ENCODE measurements at places on chromosomes 2 and 18.

DNA sequence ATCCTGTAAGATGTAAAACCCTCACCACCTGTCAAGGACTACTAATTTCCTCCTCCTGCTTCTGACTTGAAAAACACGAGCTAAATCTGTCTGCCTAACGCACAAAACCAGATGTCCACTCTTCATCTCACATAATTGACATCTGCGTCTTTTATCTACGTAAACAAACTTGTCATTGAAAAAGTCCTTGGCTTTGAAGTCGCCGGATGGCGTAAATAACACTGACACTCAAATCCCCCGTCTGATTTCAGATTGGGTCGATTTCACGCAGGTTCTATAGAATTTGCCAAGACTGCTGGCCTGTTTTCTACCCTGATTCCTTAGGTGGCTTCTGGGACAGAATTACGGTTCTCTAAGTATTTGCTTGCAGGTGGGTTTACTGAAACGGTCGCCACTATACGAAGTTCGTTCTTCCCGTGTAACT, 539 bp upstream of the MOB4 start:
- no peak for DNase-seq

GRCh38 chr2:71781695-71782228, 328.4 kb downstream of the DYSF start:
- DNase-seq: no peak

- DNase-seq: no peak
These were observed 607.5 kb upstream of the REG3G start for GRCh38 chr2:78418021-78418420.

DNA sequence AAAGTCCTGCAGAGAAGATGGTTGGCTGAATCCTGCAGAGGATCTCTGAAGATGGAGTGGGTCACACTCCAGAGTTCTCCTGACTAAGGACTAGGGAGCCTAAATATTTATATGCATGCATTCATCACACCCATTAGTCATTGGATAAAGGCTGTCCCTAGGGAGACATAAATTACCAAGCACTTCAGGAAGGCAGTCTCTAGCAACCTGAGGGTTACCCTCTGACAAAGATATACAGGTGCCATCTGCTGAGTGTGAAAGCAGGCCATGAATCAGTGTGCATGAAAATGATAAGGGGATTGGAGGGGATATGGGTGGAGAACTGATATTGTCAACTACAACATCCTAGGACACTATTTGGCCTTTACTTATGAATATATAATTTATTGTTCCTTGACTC, 294.8 kb upstream of the DDX18 start:
- DNase-seq: no peak

DNA sequence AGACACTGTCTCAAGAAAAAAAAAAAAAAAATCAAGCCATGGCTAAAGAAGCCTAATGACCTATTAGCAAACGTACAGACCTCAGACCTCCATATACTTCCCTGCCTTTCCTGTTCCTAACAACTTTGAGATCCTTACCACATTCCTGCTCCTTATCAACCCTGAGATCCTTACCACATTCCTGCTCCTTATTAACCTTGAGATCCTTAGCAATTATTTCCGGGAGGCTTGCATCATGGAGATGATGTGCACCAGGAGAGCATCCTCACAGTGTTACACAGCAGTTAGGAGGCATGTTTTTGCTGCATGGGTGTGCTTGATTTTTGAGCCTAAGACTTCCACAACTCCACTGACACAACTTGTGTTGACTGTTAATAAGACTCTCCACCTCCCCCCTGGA, 54.6 kb upstream of the RASGRP3 start:
- DNase-seq: no peak

DNA sequence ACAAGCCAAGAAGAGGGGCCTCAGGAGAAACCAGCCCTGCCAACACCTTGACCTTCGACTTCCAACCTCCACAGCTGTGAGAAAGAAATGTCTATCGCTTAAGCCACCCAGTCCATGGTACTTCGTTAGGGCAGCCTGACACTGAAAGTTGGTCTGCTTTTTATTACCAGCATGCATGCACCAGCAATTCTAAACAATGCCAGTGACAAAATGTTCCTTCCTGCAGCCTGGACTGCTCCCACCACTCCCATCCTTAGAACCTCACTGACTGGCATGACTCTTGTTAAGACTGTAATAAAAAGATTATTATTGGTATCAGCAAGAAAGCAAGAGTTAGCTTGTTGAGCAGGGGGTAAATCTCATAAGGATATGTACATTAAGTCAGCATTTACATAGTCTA, 33.6 kb downstream of the TMEM177 start:
- DNase-seq: no peak

- DNase-seq: no peak
These were observed 13.5 kb upstream of the NTSR2 start for GRCh38 chr2:11683476-11683875.

DNA sequence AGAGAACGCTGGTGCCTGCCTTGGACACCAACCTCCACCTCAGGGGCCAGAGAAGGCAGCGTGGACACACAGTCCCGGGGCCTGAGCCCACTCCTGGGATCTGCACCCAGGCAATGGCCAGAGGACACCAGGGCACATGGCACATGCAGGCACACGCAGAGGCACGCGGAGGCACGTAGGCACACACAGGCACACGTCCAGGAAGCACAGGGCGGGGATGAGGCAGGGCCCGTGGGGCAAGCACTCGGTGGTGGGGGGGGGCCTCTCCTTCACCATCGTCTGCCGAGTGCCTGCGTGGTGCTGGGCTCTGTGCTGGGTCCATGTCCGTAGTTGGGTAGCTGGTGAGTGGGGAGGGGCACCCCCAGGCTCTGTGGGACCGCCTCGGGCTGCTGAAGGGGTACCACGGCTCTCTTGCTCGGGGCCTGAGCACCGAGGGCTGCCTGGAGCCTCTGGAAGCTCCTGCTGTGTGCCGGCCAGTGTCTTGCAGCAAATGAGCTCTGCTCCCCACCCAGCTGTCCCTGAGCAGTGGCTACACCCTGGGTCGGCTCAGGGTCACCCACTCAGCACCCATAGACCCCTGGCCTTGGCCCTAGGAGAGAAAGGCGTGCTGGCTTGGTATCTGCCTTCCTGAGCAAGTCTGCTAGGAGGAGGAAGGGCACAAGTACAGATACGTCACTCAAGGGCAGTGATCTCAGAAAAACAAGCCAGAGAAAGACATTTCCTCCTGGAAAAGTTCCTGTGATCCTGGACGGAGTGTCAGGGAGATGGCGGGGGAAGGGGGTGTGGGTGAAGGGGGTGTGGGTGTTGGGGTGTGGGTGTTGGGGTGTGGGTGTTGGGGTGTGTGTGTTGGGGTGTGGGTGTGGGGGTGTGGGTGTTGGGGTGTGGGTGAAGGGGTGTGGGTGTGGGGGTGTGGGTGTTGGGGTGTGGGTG, 26.4 kb downstream of the RTP5 start:
- no peak for DNase-seq

- DNase-seq: no peak
These were observed 43.7 kb upstream of the RIT2 start for GRCh38 chr18:43159086-43159770.

- DNase-seq: no peak
These were observed 220.8 kb downstream of the CDH2 start for GRCh38 chr18:27956001-27956640.

- no peak for DNase-seq
These were observed 57.6 kb upstream of the KLHL29 start for GRCh38 chr2:23327416-23327815.

DNA sequence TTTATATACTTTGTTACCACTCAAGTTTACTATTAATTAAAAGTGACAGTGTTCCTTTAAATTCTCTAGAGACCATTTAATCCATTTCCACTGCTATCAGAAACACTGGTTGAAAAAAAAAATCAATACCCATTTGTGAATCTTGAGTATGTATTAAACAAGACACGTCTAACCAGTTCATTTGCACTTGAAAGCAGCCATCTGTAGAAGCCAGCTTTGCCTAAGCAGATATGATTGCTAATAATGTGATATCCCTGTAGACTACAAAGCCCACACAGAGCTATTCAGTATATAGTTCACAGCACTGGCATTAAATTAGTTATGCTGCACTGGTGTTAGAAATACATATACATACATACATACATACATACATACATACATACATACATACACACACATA, 111.8 kb upstream of the SP3 start:
- DNase-seq: peak; percentile 18

DNA sequence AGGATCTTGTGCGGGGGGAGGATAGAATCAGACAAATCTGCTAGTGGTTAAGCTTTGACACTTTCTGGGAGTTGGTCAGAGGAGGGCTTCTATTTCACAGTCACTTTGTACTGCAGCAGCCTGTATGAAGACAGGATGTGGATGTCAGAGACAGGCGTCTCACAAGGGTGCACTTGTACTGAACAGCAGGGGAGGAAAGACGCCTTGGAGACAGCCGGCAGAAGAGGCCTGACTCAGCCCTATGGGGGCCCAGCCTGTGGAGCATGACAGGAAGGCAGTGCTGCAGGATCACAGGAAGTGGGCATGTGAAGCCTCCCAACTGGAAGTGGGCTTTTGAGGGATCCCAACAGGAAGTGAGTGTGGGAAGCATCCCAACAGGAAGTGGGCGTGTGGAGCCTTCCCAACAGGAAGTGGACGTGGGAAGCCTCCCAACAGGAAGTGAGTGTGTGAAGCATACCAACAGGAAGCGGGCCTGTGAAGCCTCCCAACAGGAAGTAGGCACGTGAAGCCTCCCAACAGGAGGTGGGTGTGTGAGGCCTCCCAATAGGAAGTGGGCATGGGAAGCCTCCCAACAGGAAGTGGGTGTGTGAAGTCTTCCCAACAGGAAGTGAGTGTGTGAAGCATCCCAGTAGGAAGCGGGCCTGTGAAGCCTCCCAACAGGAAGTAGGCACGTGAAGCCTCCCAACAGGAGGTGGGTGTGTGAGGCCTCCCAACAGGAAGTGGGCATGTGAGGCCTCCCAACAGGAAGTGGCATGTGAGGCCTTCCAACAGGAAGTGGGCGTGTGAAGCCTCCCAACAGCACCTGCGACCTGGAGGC, 212.3 kb downstream of the SNTG2 start:
- DNase-seq: no peak

DNA sequence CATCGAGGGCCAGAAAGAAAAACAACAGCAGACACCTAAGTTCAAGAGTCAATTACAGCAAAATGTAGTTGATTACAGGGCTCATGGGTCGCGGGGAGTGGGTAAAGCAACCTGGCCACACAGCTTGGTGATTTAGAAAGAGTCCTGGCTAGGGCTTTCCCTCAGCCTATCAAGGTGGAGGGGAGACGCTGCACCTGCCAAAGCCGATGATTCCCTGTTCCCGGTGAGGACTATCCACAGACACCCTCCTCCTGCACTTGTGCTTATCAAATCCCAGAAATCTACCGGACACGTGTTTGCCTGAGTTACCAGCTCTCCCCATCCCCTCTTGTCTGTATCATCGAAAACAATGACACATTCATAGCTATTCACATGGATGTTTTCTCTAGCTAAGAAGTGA, 7.0 kb upstream of the SOX11 start:
- DNase-seq: no peak

- DNase-seq: no peak
These were observed 84.2 kb upstream of the STPG4 start for GRCh38 chr2:47239119-47239969.

GRCh38 chr18:57771626-57772025, 31.5 kb downstream of the ATP8B1 start:
- DNase-seq: no peak

DNA sequence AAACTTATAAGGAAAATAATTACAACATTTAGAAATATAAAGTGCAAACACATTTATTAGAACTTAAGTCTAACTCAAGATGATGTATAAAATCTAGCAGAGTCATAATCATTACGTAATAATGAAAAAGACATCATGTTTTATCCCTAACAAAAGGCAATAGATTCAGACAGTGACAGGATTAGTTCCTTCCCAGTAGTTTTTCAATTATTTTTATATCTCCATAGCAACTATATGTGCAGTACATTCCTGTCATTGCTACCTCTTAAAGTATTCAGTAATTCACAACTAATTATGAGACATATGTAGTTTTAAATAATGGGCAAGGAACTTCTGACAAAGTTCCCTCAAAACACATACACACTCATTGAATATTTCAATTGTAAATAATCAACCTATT, 687.9 kb downstream of the CCDC85A start:
- no peak for DNase-seq

DNA sequence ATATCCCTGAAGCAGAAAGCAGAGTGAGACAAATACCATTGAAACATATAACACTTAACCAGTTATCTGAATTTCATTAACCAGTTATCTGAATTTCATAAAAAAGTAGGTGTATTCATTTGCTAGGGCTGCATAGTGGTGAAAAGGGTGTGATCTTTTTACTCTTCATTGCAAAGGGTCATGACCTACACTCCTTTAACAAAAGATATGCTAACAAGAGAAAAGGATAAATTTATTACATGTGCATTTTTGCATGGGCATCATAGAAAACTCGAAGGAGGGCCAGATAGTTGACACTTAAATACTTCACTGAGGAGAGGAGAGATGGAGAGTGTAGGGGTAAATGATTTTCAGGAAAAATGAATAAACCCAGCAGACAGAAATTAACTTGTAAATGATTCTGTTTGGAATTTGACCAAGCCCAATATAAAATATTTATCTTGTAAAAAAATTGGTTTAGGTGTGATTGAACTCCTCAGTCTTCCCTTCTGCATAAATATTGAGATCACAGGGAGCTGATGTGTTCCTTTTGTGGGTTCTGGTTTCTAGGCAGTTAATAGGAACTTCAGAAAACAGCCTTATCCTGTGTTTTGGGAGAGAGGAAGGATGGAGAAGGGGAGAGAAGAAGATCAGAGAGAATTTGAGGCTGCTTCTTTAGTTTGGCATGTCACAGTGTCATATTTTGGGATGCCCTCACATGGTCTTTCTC, 372.5 kb upstream of the SYT4 start:
- no peak for DNase-seq

DNA sequence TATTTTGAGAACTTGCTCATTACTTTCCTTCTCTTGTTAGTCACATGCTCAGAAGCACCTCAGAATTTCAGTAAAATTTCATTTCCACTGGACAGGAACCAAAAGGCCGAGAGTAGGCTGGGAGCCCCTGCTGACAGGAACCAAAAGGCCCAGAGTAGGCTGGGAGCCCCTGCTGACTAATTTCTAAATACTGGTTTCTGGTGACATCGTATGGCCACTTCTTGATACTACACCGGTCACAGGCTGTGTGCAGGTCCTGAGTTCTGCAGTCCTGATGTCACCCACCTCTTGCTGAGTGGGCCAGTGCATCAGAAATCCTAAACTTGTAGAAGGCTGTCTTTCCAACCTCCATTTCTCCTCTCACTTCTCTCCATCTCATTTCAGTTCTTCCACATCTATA, 17.7 kb upstream of the EN1 start:
- no peak for DNase-seq

GRCh38 chr2:33326100-33326499, 150.3 kb upstream of the RASGRP3 start:
- no peak for DNase-seq

- DNase-seq: no peak
These were observed 217.0 kb downstream of the SPP2 start for GRCh38 chr2:234267534-234267933.

- no peak for DNase-seq
These were observed 275.7 kb downstream of the MYCN start for GRCh38 chr2:16215902-16216557.

DNA sequence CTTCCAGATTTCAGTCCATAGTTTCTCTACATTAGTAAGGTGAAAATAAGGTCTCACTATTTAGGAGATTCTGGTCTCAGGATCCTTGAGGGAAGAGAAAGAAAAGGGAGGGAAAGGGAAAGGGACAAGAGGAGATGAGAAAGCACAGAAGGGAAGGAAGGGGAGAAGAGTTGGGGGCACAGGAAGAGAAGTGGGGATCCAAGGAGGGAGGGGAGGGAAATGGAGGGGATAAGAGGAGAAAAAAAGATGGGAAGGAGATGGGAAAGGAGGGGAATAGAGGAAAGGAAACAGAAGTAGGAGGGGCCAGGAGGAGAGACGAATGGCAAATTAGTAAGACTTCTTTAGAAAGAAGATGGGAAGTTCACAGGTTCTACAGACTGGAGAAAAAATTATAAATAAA, 39.2 kb upstream of the SPTBN1 start:
- no peak for DNase-seq
